ENCODE measurements at places on chromosomes 13 and 19.
A peak's percentile ranks its signal among the peaks of the same experiment; 100 is the strongest.

DNA sequence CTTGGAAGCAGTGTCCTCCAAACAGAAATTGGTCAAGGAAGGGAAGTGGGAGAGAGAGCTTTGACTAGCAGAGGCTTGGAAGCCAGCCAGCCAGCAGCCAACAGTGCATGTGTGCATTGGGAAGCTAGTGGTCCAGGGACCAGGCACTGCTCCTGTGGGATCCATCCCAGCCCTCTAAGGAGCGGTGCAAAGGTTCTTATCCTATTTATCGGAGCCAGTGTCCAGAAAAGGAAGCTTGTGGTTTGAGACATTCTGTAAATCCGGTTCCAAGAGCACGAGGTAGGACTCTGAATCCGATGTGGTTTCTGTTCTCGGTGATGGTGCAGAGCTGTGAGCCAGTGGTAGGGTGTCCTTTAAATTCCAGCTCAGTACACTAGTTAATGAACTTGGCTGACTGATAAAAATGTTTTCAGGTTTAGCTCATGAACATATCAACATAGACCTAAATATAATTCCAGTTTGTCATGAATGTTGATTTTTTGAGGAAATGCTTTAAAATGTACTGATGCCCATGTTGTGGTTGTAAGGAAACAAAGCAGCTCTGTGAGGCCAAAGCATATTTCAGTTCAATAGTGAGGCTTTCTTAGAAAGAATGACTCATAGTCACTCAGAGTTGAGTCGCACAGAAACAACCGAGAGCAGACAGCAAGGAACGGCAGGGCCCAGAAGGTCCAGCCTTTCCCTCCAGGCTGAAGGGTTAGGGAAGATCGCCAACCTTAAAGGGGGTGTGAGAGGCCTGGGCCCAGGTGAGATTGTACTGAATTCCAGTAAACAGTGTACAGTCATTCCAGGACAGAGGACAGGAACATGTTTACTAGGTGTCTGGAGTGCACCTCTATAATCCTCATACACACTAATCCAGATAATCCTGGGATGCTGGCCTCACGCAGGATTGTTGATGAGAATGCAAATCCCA lies 21.5 kb upstream of the GARRE1 start:
- DNase-seq, result peak; percentile 87

- no peak for DNase-seq
These were observed 20.4 kb downstream of the CLEC11A start for GRCh38 chr19:50743537-50743936.

DNA sequence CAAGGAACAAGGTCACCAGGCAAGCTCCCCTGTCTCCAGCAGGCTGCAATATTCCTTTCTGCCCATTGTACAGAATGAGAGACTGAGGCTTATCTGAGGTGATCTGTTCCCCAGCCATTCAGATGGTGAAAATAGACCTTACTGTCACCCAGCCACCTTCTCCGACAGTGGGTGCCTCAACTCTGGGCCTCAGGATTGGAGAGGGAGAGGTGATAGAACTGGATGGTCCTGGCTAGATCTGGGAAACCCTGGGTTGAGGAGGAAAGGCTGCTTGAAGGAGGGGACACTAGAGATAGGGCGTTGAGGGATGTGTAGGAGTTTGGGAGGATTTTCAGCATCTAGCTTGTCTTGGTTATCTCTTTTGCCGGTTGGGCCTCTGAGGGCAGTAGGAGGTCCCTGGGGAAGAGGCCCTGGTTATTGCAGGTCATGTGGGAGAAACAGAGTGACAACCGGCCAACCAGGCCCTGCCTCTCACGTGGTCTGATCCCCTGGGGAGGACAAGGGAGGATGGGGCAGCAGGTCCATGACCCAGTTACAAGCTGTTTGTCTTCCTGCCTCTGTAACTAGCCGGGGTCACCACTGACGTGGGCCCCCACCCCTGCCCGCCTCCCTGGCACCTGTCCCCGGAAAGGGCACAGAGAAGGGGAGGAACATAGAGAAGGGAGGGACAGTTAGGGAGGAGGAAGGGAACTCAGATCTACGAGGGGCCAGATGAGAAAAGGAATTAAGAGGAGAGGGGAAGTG lies 8.2 kb downstream of the NFIC start:
- DNase-seq, result no peak

- DNase-seq, result no peak
These were observed 376.4 kb downstream of the FGF9 start for GRCh38 chr13:22047082-22047784.

DNA sequence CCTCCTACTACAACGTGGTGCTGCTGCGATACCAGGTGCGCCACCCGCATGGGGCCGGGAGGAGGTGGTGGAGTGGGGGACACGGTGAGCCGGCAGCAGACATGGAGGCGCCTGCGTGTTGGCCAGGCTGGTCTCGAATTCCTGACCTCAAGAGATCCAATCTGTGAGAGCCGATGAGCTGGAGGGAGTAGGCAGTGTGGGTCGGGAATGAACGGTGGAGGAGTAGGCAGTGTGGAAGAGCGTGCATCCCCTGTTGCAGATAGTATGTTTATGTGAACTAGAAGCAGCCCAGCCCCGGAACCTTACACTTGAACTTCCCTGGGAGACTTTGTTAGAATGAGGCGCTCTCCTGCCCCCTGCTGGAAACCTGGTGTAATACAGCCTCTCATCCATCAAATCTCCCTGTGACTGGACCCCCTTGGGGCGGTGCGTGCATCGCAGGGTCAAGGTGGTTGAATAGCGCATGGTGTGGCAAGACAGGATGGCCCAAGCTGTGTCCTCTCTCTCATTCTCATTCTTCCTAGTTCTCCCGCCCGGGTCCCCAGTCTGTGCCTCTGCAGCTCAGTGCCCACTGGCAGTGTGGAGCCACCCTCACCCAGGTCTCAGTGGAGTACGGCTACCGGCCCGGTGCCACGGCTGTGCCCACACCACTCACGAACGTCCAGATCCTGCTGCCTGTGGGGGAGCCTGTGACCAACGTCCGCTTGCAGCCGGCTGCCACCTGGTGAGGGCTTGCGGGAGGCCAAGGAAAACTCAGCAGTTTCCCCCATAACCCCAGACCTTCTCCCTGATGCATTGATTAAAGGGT lies 10.5 kb upstream of the B3GNT3 start:
- peak; percentile 72 for DNase-seq

- peak; percentile 88 for DNase-seq
These were observed 1.6 kb downstream of the SIX5 start for GRCh38 chr19:45767410-45767880.

DNA sequence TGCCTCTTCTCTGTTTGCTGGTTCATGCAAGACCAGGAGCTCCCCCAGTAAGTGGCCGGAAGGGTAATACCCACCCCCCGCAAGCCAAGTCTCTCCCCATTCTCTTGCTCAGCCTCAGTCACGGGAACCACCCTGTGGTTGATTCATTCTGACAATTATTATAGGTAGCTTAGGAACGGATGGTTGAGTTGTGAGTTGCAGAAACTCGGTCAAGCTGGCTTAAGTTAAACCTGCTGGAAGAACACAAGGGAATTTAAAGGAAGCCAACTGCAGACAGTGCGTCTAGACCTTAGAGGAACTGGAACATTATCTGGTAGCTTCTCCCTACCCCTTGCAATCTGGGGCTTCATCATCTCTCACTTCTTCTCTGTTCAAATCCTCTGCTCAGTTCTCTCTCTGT lies 8.9 kb downstream of the FPR1 start:
- DNase-seq, result no peak

GRCh38 chr13:82407321-82407720 lies 1475.0 kb downstream of the SLITRK1 start:
- DNase-seq, result no peak

DNA sequence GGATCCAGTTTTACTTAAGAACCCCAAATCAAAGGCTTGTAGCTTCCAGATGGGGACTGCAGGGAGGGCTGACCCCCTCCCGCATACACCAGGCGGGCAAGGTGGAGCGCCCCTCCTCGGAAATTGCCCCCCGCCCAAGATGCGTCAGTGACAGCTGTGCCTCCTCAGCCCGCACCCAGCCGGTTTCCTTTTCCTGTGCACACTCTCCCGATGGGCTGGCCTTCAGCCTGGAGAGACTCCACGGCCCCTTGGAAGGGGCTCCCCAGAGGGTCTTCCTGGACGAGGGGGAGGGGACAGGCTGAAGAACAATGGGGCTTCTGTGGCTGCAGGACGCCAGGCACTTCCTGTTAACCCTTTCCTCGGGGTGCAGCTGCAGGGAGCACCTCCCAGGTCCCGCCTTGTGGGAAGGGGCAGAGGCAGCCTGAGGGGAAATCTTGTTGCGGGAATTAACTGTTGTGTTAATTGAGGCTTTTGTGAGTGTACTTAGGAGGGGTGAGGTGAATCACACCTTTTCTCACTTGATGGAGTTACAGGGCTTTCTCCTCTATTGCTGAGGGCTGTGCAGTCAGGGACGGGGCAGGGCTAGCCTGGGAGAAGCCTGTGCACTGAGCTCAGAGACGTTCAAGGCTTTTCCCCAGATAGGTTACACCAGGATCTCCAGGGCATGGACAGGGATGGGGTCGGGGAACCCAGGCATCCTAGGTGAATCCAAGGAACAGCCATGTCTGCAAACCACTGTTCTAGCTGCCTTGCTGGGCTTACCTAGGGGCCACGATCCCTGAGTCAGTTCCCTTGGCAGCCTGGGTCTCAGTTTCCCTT lies 14.3 kb downstream of the IER2 start:
- DNase-seq, result peak; percentile 97

GRCh38 chr13:113187263-113187669 lies 21.2 kb downstream of the PCID2 start:
- peak; percentile 99 for DNase-seq

- DNase-seq, result no peak
These were observed 2.0 kb downstream of the ZBTB7A start for GRCh38 chr19:4064496-4065260.
